ENCODE measurements at places on chromosomes 13 and 19. TPM values are rescaled to one million over a fixed set of nuclear protein-coding genes. Genes with fewer than 3 reads are reported as not detected.

- DNase-seq: no peak
Measured at GRCh38 chr13:67554286-67554685, 324.1 kb upstream of the PCDH9 start.

GRCh38 chr13:80160110-80160509 lies 180.8 kb downstream of the SPRY2 start:
- DNase-seq: no peak

Gene PRTN3
- total RNA-seq: not detected

DNA sequence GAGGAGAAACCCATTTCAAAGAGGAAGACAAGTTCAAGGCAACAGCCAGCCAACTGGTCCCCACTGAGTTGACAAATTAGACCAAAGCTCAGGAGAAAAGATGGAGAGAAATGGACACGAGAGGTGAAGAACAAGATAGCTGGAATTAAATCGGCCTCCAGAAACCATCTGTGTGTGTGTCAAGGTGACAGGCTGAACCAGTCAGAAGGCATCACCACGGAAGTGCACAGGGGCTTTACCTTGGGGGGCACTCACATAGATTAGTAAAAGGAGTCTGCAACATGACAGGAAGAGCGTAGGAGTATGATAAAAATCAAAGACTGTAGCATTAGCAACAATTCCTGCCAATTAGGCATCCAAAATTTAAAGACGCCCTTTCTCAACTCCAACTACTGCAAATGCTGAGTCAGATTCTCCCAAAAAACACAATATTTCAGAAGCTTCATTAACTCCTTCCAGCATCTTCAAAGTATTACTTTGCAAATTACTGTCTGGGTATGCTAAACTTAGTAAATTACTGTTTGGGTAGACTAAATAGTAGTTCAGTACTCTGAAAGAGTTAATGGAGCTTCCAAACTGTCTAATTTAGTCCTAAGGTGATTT lies 66.2 kb downstream of the FOXO1 start:
- DNase-seq: no peak

DNA sequence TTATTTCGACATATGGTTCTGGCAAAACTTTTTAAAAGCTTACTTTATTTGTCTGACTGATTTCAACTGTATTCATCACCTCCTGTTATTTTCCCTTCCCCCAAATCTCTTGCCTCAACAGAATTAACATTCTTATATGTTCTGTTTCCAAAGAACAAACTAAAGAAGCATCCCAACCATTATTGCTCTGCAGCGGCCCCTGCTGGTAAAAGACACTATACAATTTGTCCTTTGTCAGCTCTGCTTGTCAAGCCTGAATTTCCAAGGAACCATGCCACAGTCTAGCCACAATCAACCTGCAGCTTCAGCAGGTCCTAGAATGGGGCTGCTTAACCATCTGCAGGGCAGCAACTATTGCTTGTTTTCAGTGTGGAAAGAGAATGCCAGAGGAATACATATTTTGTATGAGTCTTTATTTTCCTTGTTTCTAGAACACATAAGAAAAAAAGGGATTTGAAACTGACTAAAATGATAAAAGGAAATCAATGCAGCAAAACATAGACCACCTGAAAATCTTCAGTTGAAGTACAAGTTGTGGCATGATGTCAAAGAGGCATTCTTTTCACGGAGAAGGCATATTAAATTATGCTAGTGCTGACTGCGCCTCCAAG lies 845.3 kb downstream of the DIAPH3 start:
- DNase-seq: peak; percentile 95

Gene DIAPH3
- total RNA-seq: 23.6 TPM

Gene PVR
- 30.4 TPM for total RNA-seq

DNA sequence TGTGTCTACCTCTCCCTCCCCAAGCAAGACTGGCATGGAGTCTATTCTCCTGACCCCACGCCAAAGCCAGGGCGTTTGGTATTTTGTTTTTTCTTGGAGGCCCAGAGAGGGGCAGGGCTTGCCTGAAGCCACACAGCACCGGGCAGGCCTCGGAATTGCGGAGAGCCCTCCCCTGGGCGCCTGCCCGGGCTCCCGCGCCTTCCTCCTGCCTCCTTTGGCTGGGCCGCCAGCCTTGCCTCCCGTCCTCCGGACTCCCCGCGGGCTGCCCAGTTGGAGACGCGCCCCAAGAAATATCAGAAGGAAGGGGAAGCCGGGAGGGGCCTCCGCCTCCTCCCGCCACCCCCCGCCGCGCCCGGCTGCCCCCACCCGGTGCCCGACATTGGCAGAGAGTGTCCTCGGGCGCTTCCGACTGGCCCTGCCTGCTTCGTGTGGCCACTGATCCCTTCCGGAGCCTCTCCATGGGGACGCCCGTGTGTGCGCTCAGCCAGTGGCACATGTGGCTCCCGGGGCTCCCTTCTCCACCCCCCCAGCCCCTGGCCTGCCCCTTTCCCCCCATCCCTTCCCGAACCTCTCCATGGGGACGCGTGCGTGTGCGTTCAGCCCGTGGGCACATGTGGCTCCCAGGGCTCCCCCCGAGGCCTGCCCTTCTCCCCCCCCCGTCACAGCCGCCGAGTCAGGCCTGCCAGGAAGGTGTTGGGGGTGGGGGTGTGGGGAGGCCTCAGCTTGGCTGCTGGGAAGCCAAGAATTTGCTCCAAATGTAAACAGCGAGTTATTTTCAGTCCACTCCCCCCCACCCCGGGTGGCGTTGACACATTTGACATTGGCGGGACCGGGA lies 37.3 kb downstream of the NFIC start:
- DNase-seq: peak; percentile 70

GRCh38 chr13:74187564-74187963 lies 53.4 kb upstream of the KLF12 start:
- DNase-seq: no peak

- DNase-seq: no peak
Measured at GRCh38 chr19:50199259-50199555, 4.2 kb upstream of the MYH14 start.

Gene BRME1
- total RNA-seq: 3.7 TPM

GRCh38 chr13:35716186-35716585 lies 239.7 kb upstream of the MAB21L1 start:
- no peak for DNase-seq

DNA sequence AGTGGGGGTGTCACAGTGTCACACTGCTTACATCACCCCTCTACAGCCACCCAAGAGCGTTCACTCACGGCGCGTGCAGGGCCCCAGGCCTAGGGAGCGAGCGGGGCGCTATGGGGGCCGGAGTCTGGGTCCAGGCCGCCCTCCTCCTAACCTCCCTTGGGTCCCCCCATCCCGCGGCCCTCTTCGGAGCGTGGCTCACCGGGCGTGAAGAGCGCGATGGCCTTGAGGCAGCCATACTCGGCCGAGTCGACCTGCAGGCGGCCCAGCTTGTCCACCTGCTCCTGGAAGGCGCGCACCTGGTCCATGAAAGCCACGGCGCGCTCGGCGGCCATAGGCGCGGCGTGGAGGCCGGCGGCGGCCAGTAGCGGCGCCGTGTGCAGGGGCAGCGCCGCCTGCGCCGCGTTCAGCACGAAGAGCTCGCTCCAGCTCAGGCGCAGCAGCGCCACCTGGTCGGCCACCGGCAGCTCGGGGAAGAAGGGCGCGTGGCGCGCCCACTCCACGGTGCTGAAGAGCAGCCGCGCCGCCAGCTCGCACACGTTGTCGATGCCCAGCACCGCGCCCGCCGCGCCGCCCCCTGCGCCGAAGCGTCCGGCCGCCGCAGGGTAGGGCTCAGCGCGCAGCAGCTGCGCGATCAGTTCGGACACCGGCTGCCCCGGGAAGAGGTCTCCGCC lies 9.4 kb downstream of the OCEL1 start:
- DNase-seq: peak; percentile 85

GRCh38 chr13:28470296-28470695 lies 24.6 kb downstream of the FLT1 start:
- DNase-seq: no peak

DNA sequence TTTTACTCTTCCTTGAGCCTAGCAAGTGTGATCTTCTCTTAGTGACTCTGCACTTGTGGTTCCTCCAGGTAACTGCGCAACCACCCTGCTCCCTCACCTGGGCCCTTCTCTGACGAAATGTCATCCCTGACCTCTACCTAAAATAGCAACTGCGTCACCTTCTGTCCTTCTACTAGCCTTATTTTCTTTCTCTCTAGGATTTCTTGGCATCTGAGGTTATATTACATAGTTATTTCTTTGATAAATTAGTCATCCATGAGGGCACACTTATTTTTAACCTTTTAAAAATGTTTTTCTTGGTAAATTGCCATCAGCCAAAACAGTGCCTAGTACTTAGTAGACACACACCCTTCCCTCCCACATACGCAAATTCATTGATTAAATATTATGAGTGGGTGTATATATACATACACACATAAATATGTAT lies 355.5 kb downstream of the ENOX1 start:
- DNase-seq: no peak

DNA sequence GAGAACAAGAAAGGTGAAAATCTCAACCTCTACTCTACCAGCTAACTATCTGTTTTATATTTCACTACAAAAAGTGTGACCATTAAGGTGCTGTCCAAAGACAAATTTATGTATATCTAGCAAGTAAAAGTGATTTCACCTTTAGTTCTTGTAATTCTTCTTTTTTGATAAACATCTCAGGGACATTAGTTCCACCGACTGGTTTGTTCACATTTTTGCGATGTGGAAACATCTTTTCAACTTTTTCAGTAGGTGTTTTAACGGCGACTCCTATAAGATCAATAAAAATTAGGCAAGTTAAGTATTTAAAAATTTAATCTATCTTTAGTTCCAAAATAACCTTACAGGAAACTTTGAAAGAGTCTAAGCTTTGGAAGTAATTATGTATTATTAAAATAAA lies 33.3 kb downstream of the CLDN10 start:
- no peak for DNase-seq

Gene DYRK1B
- 37.7 TPM for total RNA-seq

DNA sequence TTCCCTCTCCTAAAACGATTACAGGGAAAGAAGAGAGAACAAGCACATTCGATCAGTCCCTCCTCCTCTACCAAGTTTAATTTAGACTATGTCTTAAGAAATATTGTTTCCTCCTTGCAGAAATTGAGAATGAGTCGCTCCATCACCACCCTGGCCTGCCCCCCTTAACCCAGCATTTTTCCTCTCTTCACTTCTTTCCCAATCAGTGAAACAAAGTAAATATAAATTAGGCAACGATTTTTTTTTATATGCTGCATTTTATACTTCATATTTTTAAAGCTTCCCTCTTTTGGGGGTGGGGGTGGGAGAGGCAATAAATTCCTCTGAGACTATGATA lies 300.0 kb downstream of the SPRY2 start:
- DNase-seq: no peak

Gene PSG11
- total RNA-seq: not detected

GRCh38 chr19:38592940-38593339 lies 24.8 kb downstream of the MAP4K1 start:
- DNase-seq: peak; percentile 78

Gene WDR88
- total RNA-seq: not detected
